ENCODE measurements at places on chromosomes 16 and 17.

DNA sequence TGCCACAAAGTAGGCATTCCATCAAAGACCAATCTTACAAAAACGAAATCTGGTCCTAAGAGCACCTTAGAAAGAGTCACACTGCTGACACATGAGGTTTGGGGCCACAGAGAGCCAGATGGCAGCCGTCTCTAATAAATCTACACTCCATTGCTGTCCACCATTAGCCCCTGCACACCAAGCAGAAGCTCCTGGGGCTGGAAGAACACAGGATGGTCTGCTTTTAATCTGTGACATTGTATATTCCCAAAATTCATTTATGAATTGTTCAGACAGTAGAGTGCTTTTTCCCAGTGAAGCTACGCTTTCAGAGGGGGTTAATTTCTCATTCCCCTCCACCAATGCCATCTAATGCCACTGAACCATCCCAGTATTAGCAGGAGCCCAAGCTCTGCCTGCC, 1.6 kb downstream of the CYB561 start:
- DNase-seq = no peak

GRCh38 chr16:71501547-71501946, 12.4 kb upstream of the ZNF19 start:
- DNase-seq = no peak

DNA sequence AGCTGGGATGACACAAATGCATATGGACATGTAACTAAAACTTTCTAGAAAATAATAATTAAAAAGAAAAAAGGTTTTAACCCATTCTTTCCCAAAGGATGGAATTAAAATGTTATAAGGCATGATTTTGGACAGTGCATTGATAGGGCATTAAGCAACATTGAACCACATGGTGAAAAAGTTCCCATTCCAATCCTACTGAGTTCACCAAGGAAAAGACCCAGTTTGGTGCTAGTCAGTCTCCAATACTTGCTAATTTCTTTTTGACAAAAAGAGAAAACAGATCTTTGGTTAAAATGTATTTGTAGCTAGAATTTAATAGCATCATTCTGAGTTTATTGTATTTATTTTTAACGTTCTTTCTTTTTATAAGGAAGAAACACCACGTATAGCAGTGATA, 28.1 kb downstream of the EMP2 start:
- DNase-seq = no peak

- no peak for DNase-seq
Measured at GRCh38 chr17:72422204-72422504, 301.3 kb downstream of the SOX9 start.

GRCh38 chr17:28985950-28986713, 19.7 kb downstream of the SEZ6 start:
- no peak for DNase-seq

GRCh38 chr17:73944366-73944765, 259.1 kb upstream of the RPL38 start:
- no peak for DNase-seq

GRCh38 chr16:21613781-21614180, 14.4 kb downstream of the METTL9 start:
- no peak for DNase-seq

GRCh38 chr17:29758255-29758654, 135.5 kb upstream of the CORO6 start:
- DNase-seq = no peak

- no peak for DNase-seq
Measured at GRCh38 chr16:4924593-4925292, 12.2 kb downstream of the PPL start.

DNA sequence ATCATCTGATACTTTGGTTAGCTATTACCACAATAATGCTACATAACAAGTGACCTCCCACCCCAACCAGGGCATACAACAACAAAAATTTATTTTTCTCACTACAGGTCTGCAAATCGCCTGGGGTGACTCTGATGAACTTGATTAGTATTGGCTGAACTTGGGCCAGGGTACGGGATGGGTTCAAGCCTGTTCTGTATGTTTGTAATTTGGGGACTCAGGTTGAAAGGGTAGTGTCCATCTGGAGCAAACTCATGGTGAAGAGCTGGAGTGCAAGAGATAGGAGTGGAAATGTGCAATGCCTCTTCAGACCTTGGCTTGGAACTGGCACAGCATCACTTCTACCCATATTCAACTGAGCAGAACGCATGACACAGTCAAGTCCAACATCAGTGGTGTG, 16.3 kb upstream of the NKD1 start:
- DNase-seq = no peak

DNA sequence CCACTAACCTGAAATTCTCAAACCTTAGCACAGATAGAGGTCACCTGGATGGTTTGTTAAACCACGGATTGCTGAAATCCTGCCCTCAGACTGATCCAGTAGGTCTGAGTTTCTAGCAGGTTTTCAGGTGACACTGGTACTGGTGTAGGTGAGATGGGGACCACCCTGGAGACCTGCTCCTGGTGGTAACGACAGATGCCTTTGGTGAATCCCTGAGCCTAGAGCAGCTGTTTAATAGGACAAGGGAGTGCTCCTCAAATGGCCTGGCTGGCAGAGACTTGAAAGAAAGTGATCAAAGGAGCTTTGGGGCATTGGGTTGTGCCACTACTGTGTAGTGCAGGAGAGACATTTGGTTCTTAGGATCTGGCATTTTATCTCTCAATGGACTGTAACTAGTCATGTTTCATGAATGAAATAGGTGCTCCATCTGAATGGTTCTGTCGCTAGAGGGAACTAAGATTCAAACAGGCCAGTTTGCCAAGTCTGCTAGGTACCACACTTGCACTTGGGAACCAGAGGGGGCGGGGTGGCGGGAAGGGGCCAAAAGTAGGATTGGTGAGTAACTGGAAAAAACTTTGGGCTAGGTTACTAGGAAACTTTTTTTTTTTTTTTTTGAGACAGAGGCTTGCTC, 2.9 kb upstream of the IFI35 start:
- DNase-seq = no peak

DNA sequence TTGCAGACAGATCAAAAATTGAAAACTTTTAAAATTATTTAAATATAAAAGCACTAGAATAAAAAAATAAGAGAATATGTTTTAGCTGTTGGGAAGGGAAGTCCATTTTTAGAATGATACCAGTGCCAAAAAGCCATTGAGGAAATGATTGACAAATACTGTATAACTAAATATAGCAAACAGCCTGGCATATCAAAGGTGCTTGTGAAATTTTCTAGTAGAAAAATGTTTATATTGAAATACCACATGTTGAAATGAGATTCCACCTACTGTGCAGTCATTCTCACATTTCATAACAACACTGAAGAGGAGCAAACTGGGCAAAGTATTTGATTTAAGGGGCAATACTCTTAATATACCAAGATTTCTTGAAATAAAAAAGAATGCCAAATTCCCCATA, 183.5 kb downstream of the PHKB start:
- DNase-seq = no peak

GRCh38 chr16:11200592-11200991, 55.4 kb downstream of the SOCS1 start:
- DNase-seq = no peak

DNA sequence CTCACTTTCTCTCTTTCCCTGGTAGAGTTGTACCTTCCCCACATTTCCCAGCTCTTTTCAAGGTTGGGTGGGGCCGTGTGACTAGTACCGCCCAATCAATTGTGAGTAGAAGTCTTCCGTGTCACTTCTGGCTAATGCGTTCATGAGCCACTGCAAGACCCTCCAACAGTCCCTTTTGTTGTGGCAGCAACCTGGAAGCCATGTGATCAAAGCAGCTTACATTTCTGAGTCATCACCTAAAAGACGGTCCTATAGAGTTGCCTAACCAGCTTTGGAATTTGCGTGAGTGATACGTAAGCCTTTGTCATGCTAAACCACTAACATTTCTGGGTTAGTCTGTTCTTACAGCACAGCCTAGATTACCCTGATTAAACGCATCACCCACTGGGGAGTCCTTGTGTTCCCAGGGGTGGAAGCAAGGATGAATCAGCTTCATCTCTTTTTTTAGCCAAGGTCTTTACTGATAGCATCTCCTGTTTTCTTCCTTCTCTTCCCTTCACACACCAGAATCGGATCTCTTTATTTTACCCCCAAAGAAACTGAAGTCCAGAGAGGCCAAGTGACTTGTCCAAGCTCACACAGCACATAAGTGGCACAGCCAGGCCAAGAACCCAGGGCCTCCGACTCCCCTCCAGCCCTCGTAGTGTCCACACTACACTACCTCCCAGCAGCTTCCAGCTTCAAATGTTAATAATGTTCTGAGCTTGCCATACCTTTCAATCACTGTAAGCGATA, 366.3 kb upstream of the XYLT1 start:
- DNase-seq = peak; percentile 44

GRCh38 chr17:73940511-73940910, 263.0 kb upstream of the RPL38 start:
- no peak for DNase-seq

DNA sequence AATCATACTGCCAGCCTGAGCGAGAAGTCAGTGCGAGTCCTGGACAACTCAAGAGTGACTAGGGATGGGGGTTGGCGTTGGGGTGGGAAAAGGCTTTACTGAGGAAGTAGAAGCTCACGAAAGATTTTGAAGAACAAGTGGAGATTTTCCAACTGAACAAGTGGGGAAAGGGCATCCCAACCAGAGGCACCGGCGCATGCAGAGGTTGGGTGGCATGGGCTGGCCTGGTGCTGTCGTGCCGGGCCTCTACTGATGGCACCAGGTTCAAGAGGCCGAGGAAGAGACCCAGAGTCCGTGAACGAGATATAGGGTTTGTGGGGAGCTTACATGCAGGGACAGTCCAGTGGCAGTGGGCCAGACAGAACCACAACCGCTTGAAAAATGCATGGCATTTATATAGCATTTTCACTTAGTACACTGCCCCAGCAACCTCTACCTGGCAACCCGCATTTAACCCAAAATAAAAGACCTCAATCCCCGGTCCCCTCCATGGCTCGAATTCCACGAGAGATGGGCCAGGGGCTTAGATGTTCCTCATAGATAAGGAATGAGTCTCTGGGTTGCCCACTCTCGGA, 7.7 kb upstream of the ITGA3 start:
- DNase-seq = no peak

DNA sequence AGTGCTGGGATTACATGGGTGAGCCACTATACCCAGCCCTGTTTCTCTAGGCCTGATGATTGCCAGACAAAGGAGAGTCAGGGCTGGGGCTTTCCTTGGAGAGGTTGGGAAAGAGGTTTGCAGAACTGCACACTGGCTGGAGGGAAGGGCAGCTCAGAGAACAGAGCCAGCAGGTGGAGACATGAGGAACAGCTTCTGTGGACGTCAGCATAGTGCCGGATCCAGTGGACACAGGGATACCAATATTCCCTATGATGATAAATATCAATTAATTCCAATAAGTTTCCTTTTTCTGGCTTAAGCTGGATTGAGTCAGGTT, 43.2 kb upstream of the SCNN1B start:
- DNase-seq = no peak

- DNase-seq = no peak
Measured at GRCh38 chr16:1773703-1774447, 941 bp upstream of the MRPS34 start.

DNA sequence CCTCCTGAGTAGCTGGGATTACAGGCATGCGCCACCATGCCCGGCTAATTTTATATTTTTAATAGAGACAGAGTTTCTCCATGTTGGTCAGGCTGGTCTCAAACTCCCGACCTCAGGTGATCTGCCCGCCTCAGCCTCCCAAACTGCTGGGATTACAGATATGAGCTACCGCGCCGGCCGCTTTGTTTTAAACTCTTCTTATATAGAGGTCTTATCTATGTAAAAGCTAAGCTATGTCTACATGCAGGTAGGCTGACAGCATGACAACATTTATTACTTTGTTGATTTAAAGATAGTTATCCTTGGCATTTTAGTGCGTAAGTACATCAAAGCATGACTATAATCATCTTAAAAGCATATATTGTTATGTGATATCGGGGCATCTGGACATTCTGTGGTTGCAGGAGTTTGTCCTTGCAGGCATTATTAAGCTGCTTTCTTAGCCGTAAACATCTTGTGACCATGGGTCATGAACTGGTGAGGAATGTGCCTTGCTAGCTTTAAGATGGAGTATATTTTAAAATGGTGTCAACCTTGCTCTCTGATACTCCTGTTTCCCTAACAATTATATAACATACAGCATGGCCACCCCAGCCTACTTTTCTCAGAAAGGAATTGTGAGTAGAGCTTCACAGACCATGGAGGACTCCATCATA, 45.8 kb upstream of the TAOK1 start:
- DNase-seq = no peak

DNA sequence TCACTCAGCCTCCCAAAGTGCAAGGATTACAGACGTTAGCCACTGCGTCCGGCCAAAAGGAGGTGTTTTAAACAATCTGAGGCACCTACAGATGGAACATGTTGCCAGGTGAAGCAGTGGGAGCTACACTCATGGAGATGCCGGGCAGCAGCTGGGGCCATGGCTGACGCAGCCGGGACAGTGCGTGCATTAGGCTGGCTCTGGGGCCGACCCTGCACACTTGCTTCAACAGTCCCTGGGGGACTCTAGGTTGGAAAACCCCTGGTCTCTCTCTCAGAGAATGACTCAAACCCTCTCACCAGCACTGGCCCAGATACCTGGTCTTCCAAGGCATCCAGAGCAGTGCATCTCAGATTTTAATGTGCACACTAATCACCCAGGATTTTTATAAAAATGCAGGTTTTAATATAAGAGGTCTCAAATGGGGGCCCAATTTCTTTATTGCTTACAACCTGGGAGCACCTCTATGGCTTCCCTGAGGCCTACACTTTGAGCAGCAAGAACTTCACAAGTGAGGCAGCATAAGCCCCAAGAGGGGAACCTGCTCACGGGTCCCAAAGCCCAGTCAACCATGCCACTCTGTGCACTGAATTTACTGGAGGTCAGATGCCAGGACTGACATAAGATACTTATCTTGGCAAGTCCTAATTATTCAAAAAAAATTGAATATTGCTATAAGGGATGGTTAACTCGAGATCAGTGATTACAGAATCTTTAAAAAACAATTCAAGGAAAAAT, 70.8 kb upstream of the TRAP1 start:
- DNase-seq = no peak

DNA sequence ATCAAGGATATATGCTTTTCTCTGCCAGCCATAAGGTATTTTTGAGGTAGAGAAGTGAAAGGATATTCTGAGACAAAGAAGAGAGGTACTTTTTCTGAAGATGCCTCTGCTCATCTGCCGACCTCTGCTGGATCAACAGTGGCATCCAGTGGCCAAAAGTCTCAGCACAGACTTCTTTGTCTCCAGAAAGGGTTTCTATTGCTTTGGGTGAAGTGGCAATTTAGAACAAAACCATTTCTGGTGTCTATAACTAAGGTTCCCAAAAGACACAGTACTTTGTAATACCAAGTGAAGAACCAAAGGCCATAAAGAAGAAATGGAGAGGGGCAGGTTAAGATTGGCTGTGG, 155.2 kb upstream of the C17orf78 start:
- DNase-seq = peak; percentile 6

- DNase-seq = no peak
Measured at GRCh38 chr16:85394456-85395206, 218.5 kb upstream of the GSE1 start.

DNA sequence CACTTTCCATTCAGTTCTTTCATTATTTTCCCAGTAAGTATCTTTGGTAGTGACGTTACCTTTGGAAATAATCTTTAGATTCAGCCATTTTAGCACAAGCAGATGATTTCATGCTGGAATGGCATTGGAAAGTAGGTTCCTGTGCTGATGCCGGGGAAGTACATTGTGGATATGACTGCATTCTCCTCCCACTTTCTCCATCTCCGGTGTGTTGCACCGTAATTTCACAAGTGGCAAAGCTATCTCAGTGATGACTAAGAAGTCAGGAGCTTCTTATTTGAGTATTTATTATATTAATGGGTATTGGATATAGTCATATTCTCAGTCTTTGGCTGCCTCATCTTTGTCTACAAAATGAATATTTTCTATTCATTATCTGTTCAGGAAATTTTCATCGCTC, 69.8 kb downstream of the MRTFB start:
- DNase-seq = no peak

Measured in H54 (cell line).